ENCODE measurements at places on chromosomes 1 and 21.

DNA sequence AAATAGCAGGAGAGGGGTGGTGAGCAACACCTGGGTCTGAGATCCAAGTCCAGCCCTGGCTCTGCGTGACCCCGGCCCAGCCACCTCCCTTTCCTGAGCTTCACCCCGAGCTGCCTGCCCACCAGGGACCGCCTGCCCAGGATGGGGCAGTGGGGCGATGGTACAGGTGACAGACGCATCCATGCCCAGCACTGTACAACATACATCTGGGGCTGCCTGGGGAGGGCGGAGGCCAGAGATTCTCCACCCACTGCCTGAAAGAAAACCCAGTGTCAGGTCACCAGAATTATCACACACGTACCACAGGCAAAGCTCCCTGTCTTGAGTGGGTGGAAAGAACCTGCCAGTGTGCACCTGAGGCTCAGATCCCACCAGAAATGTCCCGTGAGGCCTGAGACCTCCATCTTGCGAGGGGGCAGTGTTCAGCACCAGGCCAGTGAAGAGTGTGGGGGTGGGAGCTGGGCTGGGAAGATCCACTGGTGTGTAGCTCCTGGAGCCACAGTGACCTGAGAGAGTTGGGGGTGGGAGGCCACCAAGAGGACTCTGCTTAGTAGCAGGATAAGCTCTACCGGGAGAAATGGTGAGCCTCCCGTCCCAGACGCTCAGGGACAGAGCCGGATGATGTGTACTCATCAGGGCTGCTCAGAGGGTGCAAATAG is 81.5 kb downstream of the DMRTB1 start:
- no peak for DNase-seq

DNA sequence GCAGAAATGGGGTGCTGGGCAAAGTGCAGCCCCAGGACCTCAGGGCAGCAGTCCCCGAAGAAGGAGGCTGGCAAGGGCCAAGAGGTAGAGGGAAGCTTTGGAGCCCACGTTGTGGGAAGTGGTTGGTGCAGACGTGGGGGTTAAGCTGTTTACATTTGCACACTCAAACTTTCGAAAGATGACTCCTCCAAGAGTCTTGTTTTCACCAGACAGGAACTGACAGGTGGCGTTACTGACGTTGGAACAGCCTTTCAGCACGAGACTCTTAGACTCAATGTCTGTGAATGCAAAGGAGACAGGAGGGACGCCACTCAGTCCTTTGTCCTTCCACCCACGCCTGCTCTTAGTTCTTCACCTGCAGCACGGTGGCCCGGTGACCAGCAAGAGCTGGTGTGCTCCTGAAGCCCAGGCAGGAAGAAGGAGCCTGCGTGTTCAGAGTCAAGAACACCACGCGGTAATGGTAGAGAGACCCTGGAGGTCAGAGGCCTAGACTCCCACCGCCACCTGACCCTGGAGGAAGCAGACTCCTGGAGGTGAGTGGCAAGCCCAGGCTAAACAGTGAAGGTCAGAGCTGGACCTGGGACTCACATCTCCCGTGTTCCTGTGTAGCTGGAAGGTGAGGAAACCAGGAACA is 15.9 kb downstream of the LYPD8 start:
- no peak for DNase-seq

DNA sequence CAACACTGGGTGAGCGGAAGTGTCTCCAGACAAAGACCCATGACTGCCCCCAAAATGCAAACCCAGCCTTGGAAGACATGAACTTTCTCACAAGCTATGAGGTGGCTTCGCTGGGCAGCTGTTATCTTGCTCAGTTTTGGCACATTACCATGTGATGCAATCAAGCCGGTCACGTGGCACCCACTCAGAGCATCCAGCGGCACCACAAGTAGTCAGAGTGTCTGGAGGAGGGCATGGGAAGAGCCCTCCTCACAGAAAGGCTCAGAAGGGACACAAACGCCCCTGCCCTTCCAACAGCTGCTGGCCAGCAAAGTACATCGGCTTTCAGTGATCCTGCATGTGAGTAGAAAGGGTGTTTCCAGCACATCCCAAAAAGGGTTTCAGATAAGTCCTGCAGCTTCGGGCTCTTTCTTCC is 145.5 kb upstream of the IRF2BP2 start:
- peak; percentile 69 for DNase-seq

DNA sequence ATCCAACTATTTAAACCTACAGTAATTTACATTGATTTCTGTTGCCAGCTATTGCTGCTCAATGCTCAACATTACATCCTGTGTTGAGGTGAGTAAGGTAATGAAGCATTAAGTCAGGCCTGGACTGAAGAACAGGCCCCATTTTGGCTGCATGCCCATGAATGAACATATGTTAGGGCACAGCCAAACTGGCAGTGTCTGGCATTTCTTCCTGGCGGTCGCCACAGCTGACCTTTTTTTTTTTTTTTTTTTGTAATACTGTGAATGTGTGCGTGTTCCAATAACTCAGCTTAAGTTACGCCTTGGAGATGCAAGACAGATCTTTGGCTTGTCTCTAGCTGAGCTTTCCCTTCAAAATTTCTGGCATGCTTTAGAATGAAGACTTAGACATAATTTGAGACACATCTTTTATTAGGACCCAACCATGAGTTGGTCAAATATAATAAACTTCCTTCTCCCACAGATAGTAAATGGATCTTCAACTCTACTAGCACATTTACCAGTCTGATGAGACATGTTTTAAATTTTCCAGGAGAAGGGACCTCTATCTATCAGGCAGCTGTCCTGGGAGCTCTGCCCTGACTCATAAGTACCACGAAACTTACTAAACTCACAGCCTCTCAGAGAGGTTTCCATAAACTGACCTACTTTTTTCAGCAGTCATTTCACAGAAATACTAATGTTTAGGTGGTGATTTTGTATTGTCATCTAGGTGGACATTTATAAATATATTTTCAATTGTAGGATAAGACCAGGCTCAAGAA is 341.1 kb upstream of the RUNX1 start:
- DNase-seq, result peak; percentile 44

- peak; percentile 63 for DNase-seq
These were observed 21.5 kb downstream of the FGGY start for GRCh38 chr1:59318271-59318860.

DNA sequence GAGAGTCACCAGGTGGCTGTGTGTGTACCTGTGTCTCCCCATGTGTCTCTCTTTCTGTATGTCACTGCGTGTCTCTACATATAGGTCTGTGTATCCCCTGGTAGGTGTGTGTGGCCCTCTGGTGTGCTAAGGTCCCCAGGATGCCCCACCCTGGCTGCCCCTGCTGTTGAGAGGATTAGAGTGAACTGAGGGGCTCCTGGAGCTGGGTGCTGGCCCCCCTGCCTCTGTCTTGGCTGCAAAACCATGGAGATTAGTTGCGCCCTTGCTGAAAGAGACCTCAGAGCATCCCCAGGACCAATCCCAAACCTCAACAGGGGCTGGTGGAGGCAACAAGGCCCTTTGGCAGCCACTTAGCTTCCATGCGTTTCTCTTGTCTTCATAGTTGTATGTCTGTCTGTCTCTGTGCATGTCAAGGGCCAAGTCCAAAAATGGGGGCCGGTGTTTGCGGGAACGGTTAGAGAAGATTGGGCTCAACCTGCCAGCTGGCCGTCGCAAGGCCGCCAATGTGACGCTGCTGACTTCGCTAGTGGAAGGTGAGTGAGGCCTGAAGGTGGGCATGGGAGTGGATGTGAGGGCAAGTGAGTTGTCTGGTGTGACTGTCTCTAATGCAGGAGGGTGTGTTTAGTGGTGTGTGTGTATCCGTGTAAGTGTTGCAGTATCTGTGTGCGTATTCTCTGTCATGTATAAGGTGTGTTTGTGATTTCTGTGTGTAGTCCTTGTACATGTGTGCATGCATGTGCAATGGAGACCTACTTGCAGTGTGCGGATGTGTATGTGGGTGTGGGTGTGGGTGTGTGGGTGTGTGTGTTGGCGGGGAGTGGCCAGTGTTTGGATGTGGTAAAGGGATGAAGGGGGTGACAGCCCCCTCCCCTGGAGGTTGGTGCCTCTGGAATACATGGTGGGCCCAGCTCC is 16.7 kb downstream of the TFAP2E start:
- no peak for DNase-seq

DNA sequence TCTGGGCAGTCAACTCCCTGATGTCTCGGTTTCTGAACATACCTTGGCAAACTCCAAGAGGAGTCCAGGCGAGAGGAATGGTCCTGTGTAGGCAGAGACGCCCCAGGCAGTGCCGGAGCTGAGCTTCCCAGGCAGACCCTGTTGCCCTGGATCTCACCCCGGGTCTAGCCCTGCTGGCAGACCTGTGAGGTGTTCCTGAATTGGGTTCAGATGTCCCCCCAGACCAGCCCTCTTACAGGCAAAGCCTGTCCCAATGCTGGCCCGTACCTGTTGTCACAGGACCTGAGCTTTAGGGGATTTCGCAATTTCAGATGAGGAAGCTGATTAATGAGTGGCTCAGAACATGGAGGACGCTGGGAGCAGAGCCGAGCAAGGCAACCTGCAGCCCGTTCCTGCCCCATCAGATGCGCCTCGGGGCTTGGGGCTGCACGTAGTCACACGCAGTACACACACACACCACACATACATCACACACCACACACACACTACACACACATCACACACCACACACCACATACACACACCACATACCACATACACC is 38.5 kb upstream of the PDE9A start:
- DNase-seq, result no peak

DNA sequence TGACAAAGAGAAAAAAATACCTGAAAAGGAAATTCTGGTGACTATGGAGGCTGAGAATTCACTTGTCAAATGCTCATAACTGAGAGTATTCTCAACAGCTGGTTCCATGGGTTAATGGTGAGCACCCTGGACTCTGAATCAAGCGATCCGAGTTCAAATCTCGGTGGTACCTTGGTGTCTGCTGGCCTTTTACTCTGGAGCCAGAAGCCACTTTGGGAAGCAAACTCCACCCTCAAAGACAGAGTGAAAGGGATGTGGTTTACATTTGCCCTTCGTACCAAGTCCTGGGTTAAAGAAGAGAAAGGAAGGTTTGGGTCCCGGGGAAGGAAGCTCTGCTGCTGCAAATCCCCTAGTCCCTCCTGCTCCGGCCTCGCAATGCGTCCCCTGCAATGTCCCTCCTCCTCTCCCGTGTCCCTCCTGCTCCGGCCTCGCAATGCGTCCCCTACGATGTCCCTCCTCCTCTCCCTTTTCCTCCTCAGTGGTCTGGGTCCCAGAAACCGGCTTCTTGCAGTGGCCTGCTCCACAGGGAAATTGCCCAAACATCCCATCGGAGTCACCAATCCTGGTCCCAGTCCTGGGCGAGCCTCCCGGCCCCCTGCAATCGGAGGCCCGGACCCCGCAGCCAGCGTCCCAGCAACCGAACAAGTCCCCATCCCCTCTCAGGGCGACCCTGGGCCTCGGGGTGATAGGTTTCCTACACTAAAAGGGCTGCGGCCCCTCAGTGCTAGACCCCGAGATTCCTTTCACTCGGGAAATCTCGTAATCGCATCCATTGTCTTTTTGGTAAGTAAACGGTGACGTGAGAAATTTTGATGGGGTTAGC is 129.4 kb downstream of the PPIAL4G start:
- no peak for DNase-seq

GRCh38 chr1:94772845-94773244 is 47.3 kb upstream of the SLC44A3 start:
- DNase-seq, result no peak

DNA sequence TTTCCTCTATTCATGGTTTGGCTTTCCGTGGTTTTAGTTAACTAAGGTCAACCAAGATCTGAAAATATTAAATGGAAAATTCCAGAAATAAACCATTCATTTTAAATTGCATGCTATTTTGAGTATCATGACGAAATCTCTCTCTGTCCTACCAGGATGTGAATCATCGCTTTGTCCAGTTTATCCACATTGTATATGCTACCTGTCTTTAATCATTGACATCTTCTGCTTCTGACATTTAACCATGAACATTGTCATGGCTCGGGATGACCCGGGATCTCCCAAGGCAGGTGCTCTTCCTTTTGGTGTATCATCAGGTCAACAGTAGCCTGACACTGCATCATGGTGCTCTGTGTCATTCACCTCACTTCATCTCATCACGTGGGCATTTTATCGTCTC is 125.5 kb upstream of the HNRNPU start:
- no peak for DNase-seq

DNA sequence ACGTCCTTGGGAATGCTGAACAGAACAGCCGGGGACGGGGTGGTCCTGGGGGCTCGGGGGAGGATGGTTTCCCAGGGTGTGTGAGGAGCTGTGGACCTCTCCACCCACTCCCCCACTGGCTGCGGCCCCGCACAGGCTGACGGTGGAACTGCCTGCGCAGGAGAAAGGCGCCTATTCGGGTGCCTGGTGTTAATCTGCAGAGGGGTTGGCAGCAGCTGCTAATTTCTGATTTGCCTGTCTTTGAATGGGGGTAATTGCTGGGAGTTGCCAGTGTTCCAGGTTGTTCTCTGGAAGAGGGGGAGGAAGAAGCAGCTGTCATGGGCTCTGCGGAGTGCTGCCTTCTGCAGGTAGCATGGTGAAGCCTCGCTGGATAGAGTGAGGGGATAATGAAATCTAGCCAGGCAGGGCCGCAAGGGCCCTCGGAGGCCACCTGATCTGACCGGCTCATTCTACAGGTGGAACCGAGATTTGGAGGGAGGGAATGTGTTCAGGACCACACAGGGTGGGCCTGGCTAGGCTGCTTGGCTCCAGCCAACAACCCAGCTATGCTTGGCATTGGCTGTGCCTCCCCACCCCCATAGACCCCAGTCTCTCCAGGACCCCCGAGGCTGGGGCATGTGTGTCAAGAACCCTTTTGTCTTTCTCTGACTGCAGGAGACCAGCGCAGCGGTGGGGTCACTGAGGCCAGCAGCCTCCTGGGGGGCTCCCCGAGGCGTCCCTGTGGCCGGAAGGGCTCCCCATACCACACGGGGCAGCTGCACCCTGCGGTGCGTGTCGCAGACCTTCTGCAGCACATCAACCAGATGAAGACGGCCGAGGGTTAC is 67.1 kb downstream of the PTPRU start:
- DNase-seq, result no peak

- DNase-seq, result no peak
These were observed 84.4 kb downstream of the CLEC20A start for GRCh38 chr1:178412400-178412770.

DNA sequence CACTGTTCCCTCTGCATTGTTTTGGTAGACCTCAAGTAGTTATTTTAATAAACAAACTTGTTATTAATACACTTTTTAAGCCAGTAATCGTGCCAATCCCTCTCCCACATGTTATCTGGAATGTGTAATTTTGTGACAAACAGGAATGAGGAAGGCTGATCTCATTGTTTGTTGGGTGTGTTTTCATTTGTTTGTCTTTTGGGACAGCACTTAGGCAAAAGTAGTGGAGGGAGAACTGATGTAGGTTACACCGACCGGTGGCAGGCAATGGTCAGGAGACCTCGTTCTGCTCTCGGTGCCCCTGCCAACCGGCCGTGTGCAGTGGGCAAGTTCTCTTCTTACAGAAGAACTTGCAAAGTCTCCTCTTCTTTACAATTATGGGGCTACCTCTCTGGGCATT is 99.8 kb downstream of the HUNK start:
- DNase-seq, result no peak
